ENCODE measurements at places on chromosomes 13 and 19.

DNA sequence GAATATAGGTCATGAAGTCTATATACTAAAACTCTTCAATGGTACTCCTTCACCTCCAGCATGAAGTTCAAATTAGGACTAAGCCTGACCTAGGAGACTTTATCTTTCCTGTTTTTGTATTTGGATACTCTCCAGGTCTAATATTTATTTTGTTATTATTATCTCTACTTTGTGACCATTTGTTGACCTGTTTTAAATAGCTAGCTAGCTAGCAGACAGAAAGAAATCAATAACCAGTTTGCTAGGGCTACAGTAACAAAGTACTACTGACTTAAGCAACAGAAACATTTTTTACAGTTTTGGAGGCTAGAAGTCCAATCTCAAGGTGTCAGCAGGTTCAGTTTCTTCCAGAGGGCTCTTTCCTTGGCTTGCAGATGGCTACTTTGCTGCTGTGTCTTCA, 15.1 kb upstream of the DACH1 start:
- DNase-seq = no peak

GRCh38 chr13:114152285-114152645, 19.8 kb upstream of the RASA3 start:
- no peak for DNase-seq

DNA sequence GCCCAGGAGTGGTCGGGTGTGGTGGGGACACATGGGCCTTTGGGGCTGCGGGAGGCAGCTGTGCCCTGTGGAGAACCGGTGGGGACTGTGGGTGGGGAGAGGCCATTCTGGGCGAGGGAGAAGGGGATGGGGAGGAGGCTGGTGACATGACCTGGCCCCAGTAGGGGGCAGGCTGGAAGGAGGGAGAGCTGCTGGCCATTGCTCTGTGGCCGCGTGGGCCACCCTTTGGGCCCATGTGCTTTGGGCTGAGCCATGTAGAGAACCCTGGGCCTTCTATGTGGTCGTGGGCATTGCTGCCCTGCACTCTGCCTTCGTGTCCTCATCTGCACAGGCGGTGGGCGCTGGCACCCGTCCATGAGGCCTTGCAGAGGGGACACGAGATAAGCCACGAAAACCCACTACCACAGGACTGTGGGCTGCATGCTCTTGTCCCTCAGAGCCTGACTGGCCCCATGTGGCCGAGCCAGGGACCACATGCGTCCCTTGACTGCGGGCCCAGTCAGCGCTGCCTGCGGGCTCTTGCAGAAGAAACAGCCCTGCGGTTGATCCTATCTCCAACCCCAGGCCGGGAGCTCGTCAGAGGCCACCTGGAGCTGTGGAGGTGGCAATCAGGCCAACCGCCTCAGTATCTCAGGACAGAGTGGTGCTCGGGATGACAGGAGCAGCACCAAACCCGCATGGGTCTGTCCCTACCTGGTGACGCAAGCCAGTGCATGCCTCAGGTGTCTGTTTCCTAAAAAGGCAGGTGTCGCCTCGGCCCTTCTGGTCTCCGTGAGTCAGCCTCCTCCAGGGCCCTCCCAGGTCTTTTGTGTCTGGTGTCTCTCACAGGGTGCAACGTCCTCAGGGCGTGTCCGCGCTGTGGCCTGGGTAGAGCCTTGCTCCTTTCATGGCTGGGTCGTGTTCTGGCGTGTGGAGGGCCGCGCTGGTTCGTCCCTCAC, 14.3 kb downstream of the FZR1 start:
- DNase-seq = no peak

GRCh38 chr13:114111577-114111976, 20.8 kb downstream of the RASA3 start:
- DNase-seq = no peak

- DNase-seq = no peak
Observed at GRCh38 chr19:31943778-31944177, 401.6 kb upstream of the ZNF507 start.

Data from kidney glomerular epithelial cell (primary cell).